ENCODE measurements at places on chromosomes 5 and 9.

DNA sequence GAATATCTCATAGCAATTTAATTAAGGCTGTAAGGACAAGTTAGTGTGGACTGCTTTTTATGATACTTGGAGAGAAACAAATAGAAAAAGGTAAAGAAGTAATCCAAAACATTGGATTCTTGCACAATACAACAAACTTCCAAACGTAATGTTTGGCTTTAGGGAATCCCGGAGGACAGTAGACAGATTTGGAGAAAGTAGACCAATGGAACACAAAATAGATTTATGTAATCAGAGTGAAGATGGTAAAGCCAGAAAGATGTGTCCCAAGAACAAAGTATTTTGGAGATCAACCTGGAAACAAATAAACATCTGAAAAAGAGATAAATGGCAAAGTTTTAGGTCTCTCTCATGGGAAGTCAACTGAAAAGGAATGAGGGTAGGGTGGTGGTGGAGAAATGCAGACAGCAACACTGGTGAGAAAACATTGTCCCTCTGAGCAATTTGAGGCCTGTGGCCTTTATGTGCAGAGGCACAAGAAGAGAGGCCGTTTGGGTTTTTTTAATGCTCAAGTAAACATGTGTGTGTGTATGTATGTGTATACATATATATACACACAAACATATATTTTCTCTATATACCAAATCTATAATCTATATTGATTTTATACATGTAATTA is 620.6 kb downstream of the PDE4D start:
- DNase-seq, result no peak

- no peak for DNase-seq
These were observed 3.4 kb downstream of the S1PR3 start for GRCh38 chr9:88994469-88995199.

GRCh38 chr9:134937566-134938345 is 20.0 kb upstream of the FCN1 start:
- no peak for DNase-seq

- DNase-seq, result no peak
These were observed 31.7 kb downstream of the NRG2 start for GRCh38 chr5:140011297-140011802.

DNA sequence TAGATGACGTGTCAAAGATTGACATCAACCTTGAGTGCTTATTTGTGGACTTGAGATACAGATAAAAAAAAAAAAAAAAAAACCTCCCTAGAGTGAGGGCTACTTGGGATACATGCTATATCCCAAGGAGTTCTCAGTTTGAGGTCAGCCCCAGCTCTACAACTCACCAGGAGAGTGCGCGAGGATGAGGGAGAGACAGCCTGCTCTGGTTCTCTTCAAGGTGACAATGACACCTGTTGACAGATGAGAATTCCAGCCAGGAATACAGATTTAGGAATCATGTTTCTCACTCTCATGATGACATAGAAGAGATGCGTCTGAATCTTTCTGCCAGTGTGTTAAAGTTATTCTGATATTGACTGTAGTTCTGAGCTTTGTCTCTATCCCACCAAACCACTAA is 24.9 kb upstream of the ARHGAP26 start:
- DNase-seq, result no peak

- no peak for DNase-seq
These were observed 226.9 kb upstream of the C9orf72 start for GRCh38 chr9:27800159-27800558.

- no peak for DNase-seq
These were observed 12.4 kb downstream of the PTGS1 start for GRCh38 chr9:122382901-122383850.

- DNase-seq, result no peak
These were observed 216.1 kb upstream of the RASA1 start for GRCh38 chr5:87051502-87052113.

DNA sequence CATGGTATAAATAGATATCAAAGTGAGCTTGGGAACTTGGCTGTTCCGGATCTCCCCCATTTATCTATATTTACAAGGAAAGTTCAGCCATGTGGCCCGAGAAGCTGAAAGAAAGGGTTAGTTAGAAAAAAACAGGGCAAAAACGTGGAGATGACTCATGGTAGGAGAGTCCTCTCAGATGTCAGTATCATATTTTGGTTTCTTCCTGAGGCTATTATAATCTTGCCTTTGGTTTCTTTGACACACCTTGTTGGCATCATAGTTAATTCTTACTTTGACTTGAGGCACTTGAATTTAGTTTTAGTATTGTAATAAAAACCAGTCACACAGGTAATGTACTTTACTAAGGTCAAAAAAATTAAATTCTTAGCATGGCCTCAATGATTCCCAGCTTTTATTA is 59.9 kb downstream of the GABRA6 start:
- DNase-seq, result no peak

DNA sequence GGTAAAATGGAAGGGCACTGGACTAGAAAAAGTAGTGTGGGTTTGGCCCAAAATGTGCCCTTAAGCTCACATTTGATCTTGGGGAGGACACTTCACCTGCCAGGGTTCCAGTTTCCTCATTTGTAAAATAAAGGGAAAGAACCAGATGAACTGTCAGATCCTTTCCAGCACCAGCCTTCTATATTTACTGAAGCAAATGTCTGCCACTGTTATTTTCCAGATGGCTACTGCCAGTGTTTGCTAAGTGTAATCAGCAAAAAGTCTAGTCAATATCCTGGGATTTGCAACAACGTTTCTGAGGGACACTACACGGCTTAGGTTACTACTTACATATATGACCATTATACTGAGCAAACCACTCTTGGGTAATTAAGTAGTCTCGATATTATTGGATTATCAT is 340.3 kb downstream of the KCNN2 start:
- DNase-seq, result no peak

DNA sequence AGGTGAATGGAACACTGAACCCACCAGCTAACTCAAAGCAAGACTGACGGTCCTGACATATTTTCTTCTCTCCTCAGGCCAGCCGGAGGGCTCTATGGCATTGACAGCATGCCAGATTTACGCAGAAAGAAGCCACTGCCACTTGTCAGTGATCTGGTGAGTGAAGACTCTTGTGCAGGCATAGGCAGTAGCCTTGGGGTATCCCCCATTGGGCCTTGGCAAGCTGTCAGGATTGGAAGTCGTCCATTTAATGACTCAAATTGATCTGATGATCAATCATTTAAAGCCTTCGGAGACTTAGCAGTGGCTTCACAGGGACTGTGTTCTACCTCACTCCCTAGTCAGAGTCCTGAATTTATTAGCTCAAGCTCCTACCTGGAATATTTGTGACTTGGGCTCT is 119.7 kb upstream of the RUSC2 start:
- no peak for DNase-seq

DNA sequence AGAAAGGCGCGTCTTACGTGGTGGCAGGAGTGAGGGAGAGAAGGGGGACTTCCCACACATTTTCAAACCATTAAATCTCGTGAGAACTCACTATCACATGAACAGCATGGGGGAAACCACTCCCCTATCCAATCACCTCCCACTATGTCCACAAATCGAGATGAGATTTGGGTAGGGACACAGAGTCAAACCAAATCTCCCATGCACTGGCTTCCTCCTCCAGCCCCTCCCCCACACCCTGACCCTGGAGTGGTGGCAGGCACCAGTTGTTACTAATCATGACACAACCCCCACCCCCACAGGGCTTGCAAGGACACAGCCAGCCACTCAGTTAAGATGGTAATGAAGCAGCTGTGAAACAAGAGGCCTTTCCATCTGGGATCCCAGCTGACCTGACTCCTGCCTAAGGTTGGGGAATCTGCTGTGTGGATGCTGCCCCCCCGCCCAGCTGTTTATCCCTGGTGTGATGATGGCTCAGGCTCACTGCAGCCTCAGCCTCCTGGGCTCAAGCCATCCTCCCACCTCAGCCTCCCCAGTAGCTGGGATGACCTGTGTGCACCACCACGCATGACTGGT is 57.1 kb upstream of the FUBP3 start:
- DNase-seq, result no peak

GRCh38 chr5:175457466-175457865 is 13.5 kb upstream of the DRD1 start:
- no peak for DNase-seq

DNA sequence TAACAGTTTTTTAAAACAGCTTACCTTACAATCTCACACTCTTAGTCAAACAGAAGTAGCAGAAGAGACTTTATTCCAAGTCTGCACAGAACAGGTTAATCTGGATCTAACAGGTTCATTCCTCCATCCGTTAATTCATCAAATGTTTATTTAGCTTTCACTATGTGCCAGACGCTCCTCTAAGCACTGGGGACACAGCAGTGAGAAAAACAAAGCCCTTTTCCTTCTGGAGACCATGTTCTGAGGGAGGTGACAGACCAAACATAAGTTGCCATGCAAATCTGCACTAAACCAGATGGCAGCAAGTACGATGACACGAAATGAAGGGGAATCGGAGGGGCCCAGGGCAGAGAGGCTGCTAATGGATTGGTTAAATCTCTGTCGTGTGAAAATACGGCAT is 17.1 kb upstream of the GLIPR2 start:
- DNase-seq, result no peak

GRCh38 chr5:41835645-41836044 is 34.6 kb downstream of the OXCT1 start:
- DNase-seq, result peak; percentile 19

GRCh38 chr5:76406673-76407072 is 3.6 kb downstream of the IQGAP2 start:
- no peak for DNase-seq

DNA sequence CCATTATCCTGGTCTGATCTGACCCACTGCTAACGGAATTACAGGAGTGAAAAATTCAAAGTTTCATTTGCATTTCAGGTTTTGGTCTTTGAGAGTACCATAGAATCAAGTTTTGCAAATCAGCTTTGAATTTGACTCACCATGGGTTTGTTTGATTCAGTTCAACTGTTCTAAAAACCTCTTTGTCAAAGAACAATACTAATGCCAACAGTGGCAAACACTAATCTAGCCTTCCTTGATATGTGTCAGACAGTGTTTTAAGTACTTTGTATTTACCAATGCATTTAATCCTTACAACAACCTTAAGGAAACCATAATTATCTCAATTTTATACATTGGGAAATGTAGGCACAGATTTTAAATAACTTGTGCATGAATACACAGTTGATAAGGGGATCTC is 10.1 kb upstream of the FSD1L start:
- no peak for DNase-seq

DNA sequence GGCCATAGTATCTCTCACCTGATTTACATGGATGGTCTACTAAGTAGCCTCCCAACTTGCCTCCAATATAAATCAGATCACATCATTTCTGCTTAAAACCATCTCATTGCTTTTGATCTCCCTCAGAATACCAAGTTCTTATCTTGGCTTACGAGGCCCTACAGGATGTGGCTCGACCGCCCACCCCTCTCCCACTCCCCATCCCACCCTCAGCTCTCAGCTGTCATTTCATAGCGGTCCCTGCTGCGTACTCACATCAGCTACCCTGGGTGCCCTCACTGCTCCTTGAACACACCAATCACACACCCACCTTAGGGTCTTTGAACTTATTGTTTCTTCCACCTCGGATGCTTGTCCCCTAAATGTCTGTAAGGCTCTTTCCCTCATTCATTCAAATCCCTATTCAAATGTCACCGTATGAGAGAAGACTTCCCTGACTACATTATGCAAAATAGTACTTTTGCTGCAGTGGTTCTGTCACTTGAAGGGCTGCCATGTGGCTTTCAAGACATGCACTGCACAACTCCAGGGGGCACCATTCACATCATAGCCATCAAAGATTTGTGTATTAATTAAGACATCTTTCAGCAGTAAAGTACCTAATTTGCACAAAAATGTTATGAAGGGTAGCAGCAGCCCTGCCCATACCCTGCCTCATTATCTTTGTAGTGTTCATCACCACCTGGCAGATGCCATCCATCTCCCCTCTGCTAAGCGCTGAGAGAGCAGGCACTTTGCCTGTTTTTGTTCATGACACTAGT is 171.1 kb downstream of the ENC1 start:
- no peak for DNase-seq

GRCh38 chr9:69573651-69574050 is 98.5 kb downstream of the APBA1 start:
- no peak for DNase-seq

- no peak for DNase-seq
These were observed 417.7 kb downstream of the PSAT1 start for GRCh38 chr9:78714576-78714975.

GRCh38 chr5:151317871-151318270 is 14.3 kb upstream of the SLC36A3 start:
- DNase-seq, result no peak

GRCh38 chr5:94021246-94021645 is 279.8 kb upstream of the POU5F2 start:
- no peak for DNase-seq

GRCh38 chr5:96734871-96735325 is 72.7 kb downstream of the CAST start:
- DNase-seq, result no peak

- DNase-seq, result no peak
These were observed 508.3 kb downstream of the EBF1 start for GRCh38 chr5:158591301-158591863.

DNA sequence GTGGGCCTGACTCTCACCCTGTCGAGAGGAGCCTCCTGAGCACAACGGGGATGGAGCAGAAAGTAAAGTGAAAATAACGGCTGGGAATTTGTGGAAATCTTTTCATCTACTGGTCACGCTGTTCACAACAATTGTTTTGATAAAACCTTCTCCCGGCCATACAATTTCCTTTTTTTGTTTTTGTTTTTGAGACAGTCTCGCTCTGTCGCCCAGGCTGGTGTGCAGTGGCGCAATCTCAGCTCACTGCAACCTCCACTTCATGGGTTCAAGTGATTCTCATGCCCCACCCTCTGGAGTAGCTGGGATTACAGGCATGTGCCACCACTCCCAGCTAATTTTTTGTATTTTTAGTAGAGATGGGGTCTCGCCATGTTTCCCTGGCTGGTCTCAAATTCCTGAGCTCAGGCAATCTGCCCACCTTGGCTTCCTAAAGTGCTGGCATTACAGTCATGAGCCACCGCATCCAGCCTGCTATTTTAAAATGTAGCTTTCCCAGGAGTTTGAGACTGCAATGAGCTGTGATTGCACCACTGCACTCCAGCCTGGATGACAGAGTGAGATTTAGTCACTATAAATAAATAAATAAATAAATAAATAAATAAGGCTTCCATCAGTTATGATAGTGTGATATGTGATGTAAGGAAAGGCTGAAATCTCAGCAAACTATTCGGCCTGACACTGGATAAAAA is 73.5 kb upstream of the PTGER4 start:
- no peak for DNase-seq

DNA sequence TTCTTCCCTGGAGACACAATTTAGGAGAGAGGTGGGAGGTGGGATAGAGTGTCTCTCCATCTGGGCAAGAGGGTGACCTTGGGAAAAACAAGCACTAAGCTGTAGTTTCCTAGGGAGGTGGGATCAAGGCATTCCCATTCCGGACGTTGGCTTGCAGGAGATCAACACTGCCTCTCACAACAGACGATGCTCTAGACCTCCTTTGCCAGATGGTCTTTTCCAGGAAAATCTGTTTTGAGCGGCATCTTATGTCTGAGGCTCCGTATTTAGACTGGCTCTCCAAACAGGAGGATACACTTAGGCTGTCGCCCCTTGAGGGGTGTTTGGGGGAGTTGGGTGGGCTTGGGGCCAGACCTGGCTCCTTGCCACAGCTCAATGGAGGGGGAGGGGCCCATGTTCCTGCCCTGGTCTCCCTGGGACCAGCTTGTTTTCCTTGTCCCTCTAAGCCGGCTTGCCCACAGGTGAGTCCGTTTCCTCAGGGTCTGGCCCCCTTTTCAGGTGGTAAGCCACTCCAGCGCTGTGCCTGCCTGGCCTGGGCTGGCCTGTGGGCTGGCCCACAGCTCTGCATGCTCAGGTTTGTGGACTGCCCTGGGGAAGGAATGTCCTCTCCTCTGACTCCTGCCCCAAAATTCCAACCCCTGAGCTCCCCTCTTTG is 2.4 kb downstream of the PSD2 start:
- DNase-seq, result no peak
